Right renal pelvis (tissue), 4 donors: ENCODE measurements at places on chromosomes 4 and X. TPM values are rescaled to one million over a fixed set of nuclear protein-coding genes. Genes with fewer than 3 reads are reported as not detected.

The UBL4A gene
- polyA plus RNA-seq: 34.8 TPM

The MED28 gene
- 70.5 TPM for polyA plus RNA-seq

The LUZP4 gene
- polyA plus RNA-seq: not detected

The TLL1 gene
- polyA plus RNA-seq: 2.7 TPM

DNA sequence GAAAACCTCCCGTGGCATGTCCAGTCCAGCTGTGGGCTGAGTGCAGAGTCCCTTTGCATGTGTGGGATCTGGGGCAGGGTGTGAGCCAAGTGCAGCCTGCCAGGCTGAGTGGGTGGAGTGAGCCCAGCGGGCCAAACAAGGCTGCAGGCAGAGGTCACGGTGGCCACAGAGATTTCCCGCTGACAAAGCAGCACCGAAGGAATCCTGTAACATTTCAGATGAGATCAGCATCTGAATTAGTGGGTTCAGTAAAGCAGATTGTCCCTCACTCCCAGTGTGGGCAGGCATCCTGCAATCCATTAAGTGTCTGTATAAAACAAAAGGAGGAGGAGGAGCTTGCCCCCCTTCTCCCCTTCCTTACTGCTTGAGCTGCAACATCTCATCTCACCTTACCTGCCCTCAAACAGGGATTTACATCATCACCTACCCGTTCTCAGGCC lies 324.4 kb downstream of the FAT4 start:
- peak; percentile 15 for DNase-seq

DNA sequence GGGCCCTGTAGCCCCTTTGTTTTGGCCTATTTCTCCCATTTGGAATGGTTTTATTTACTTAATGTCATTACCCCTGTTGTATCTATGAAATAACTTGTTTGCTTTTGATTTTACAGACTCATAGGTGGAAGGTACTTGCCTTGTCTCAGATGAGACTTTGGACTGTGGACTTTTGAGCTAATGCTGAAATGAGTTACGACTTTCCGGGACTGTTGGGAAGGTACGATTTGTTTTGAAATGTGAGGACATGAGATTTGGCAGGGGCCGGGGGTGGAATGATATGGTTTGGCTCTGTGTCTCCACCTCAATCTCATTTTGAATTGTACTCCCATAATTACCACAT lies 39.4 kb downstream of the NLRP2B start:
- no peak for DNase-seq

DNA sequence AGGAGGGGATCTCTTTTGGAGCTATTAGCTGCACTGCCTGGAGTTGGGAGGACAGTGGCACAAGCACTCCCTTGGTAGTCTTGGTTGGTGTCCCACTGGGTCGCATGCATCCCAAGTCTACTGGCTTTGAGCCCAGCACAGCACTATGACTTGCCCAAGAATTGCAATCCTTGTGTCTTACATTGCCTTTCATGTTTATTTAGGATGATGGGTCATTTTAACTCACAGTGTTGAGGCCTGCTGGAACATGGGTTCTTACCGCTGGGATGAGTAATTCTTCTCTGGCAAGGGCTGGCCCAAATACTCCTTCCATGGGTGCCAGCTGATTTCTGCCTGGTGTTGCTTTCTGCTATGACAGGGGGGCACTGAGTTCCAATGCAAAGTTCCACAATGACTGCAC lies 185.5 kb downstream of the TEX13C start:
- no peak for DNase-seq

DNA sequence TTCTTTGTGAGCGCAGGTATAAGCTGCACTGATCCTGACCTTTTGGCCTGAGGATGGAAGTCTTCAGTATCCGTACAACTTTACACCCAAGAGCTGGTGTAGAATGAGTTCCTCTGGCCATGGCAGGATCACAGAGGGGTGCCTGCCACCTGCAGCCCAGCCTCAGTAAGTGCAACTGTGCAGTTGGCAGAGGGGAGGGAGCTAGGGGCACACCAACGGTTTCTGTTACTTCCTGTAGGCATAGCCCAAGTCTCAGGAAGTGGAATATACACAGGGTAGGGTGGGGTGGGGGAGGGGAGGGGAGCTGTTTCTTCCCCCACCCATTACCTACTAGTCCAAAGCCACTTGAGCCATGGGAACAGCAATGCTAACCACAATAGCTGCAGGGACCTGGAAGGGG lies 85.4 kb upstream of the GBA3 start:
- no peak for DNase-seq

GRCh38 chr4:165894159-165894558 lies 21.1 kb downstream of the TLL1 start:
- DNase-seq: no peak

DNA sequence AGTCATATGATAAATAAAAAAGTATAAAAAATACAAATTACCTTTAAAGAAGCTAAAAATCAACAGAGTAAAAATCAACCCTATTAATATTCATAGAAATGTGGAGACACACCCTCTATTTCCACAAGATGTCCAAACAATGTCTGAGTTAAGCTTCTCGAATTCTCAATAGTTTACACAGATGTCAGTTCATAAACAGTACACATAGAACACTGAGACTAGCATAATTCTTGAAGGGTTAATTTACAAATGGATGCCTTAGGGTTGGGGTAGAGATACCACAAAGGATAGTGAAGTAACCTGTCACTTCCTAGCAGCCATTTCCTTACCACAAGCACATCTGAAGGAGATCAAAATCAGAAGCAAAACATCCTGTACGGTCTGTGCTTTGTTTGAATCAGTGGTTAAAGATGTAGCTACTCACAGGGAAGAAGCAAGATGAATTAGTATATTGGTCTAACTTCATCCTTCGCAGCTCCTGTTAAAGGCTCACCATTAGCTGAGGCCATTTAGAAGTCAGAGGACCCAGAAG lies 2393.9 kb downstream of the ARAP2 start:
- no peak for DNase-seq

DNA sequence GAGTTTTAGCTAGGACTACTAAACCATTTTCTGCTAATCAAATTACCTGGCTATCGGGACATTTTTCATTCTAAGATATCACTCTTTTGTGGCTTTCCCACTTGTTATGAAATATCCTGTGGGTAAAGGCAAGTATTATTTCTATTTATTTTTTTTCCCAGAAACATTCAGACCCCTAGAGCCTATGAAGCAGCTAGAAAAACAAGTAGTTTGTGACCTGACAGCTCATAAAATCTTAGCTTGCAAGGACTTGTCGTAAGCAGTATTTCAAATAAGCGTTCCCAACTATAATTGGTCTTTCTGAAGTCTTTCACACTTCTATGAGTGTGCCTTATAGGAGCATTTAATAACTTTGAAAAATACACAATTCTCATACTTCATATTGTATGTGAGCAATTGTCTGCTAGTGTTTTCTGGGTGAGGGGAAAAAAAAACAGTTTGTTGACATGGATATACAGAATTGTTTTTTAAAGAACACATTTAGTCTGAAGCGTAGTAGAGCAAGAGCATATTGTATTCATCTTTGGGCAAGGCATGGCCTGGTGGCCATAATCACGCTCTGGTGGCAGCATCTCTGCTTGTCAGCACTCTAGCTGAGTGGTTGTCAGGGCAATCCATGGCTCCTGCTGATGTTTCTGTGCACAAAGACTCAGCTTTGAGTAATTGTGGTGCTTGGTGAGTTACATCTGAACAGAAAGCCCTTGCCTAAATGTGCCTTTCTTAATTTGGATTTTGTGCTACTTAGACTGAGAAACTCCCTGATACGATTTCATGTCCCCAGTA lies 2.6 kb downstream of the MCUB start:
- DNase-seq: no peak

- no peak for DNase-seq
Measured at GRCh38 chr4:118396881-118397622, 44.2 kb upstream of the PRSS12 start.

DNA sequence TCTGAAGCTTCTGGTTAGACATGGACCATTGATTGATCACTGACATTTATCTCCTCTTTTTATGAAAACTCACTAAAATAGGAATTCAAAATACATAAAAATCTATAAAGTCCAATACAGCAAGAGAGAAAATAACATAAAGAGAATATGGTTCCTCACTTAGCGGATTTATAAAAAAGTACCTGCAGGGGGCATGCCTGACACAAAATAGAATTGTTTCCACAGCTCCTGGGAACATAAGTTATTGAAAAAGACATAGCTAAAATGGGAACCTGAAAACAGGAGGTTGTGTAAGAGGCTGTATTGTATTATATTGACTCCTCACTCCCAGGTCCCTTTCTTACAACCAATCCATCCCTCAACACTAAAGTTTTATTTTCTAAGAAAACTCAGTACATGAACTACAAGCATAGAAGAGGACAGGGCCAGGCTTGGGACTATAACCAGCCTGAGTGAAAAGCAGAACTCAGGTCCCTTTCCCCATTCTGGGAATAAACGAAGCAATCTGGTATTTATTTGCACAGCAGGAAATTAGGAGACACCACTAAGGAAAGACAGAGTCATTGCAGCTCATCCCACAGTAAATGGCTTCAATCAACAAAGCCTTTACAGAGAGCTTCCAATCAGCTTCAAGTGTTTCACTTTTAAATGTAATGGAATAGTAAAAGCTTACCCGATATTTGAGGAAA lies 121.1 kb upstream of the NDST4 start:
- DNase-seq: no peak

DNA sequence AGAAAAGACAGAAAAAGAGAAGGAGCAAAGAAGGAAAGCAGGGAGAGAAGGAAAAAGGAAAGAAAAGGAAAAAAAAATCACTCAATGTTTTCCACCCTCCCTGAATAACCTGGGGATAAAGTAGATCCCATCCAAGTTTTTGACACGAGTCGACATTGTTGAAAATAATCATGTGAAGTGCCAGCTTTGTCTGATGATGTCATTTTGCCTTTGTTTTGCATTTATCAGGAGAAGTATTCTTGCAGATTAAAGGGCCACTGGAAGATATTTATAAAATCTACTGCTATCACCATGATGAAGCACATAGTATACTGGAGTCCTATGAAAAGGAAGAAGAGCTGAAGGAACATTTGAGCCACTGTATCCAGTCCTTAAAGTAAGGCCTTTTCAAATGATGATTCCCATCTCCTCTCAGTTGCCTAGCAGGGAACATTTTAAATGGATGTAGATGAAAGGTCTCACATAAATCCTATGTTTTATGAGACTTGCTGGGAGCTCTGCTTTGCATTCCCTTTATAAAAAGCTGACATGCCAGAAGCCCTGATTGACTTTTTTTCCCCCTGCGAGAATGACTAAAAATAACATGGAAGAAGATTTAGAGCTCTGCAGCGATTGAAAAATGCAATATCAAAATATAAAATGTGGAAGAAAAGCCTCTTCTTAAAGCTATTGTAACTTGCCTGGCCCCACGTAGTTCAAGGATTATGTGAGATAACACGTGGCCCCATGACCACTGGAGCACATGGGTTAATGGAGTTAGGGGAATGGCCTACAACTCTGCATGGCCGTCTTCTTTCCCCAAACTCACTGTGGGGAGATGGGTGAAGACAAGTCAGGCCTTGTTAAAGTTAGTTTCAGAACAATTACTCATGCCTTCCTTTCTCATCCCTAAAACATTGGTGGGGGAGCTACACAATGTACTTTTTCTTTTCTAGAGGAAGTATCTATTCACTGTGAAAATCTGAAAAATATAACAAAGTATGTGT lies 77.5 kb downstream of the INTS12 start:
- DNase-seq: no peak

GRCh38 chrX:23332888-23333821 lies 1.5 kb upstream of the PTCHD1 start:
- no peak for DNase-seq

- no peak for DNase-seq
Measured at GRCh38 chr4:46432923-46433322, 43.0 kb upstream of the GABRA2 start.

DNA sequence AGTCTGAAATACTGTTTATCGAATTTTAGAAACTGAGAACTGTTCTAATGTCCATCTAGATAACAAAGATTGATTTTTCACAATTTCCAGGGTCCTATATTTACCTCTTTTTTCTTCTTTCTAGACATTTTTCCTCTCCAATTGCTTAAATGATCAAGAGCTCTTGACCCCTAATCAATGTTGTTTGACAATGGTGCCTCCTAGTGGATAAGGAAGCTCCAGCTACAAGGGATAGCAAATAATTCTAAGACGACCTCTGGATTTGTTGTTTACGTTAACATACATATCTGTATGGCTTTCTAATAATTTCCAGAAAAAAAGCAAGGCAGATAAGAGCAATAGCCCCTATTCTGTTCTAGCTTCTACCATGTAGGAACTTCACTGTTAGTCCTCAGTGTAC lies 35.8 kb downstream of the GPR82 start:
- no peak for DNase-seq
